Fibroblast of the aortic adventitia (primary cell): ENCODE measurements at places on chromosomes 13 and 19. TPM values are rescaled to one million over a fixed set of nuclear protein-coding genes. Genes with fewer than 3 reads are reported as not detected.

Gene HCST
- total RNA-seq = 0.81 and 2.7 TPM in 2 replicates

Gene PLK5
- total RNA-seq = not detected in 2 replicates

Gene FGF22
- 0.27 TPM in 1 of 2 replicates, not detected in the other for total RNA-seq

Gene PRRG2
- total RNA-seq = 0.27 and 0.57 TPM in 2 replicates

Gene TUBGCP3
- 8.6 and 26.8 TPM in 2 replicates for total RNA-seq

Gene KIR2DL4
- not detected in 2 replicates for total RNA-seq

Gene LGALS4
- 0.82 TPM in 1 of 2 replicates, not detected in the other for total RNA-seq

Gene ATP8B3
- total RNA-seq = 0.16 and 3.3 TPM in 2 replicates

Gene GJB6
- total RNA-seq = not detected in 2 replicates

Gene PROZ
- total RNA-seq = not detected in 2 replicates

Gene PSG3
- not detected in 2 replicates for total RNA-seq

Gene IGFL1
- total RNA-seq = not detected in 2 replicates

Gene FAM187B
- total RNA-seq = not detected in 2 replicates

Gene PSG1
- total RNA-seq = 0.72 TPM in 1 of 2 replicates, not detected in the other

Gene FLT1
- total RNA-seq = 0.36 and 1.3 TPM in 2 replicates

Gene HIPK4
- 0.18 TPM in 1 of 2 replicates, not detected in the other for total RNA-seq

Gene NLRP13
- not detected in 2 replicates for total RNA-seq

Gene GPC6
- 76.9 and 92.6 TPM in 2 replicates for total RNA-seq

Gene ZNF473
- 11.0 and 14.1 TPM in 2 replicates for total RNA-seq

Gene GPR183
- total RNA-seq = not detected in 2 replicates
